ENCODE measurements at places on chromosomes 5 and 9.
A peak's percentile ranks its signal among the peaks of the same experiment; 100 is the strongest.

GRCh38 chr5:132099076-132099748 lies 25.6 kb downstream of the CSF2 start:
- DNase-seq, result no peak

- no peak for DNase-seq
These were observed 53.2 kb downstream of the HRH2 start for GRCh38 chr5:175711031-175711430.

GRCh38 chr5:155799308-155799707 lies 527.7 kb upstream of the SGCD start:
- no peak for DNase-seq

- DNase-seq, result no peak
These were observed 11.7 kb downstream of the KCNV2 start for GRCh38 chr9:2729003-2729402.

- no peak for DNase-seq
These were observed 99.4 kb downstream of the OXCT1 start for GRCh38 chr5:41770799-41771198.

DNA sequence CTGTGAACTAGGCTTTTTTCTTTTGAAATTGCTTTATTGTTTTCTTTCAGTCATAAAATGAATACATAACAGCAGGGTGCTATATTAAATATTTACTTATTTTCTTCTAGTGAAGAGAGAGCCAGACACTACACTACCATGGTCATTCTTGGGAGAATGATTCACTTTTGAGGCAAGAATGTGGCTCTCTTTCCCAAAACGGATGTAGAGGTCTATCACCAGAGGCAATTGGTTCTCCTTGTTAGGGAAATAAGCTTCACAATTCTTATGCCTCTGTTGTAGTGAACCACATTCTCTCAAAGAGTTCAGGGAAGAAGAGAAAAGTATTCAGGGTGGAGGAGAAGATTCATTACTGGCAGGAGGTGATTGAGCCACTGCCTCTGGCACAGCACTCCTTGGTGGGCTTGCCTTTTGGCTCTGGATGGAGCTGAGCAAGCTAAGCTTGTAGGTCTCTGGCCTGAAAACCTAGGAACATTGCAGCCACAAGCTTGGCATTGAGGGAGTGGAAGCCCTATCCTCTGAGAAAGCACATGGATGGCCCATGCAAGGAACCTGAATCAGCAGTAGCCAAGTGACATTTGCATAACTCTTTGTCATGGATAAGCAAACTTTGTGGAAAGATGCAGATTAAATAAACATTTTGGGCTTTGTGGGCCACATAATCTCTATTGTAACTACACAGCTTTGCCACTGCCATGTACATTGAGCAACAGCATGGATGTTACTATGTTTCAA lies 179.0 kb upstream of the TNC start:
- no peak for DNase-seq

GRCh38 chr9:3912280-3912679 lies 386.5 kb upstream of the RFX3 start:
- DNase-seq, result no peak

DNA sequence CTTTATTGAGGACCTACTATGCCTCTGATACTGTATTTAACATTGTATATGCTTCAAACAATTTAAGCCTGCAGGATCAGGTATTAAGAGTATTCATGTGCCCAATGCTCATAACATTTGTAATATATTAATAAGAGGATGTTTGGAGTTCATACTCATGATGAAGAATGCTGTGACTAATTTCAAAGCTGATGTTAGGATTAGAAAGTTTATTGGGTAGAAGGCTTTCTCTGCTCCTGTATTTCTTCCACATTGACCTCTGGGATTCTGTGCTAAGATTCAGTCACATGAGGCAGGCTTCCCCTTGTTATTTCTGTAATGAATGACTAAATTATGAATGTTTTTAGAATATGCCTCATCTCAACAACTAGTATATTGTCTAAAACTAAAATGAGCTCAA lies 456.4 kb downstream of the NFIB start:
- no peak for DNase-seq

DNA sequence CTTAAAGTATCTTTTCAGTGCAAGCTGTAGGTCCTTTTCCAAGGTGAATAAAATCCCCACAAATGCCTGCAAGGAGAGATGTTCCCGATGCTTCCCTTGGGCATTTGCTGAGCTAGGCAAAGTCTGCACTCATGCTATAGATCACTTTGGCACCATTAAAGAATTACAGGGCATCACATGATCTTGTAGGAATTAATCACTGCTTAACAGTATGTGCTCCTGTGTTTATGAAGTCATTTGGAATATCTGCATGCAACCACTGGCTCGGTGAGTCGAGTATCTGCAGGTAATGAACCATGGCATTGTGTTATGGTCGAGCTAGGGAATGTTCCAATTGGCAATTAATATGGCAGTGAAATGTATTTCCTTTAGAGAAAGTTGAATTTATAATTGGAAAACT lies 615.1 kb downstream of the TLE1 start:
- DNase-seq, result no peak

GRCh38 chr9:94951324-94952135 lies 225.0 kb downstream of the AOPEP start:
- no peak for DNase-seq

- no peak for DNase-seq
These were observed 86.1 kb downstream of the ARL15 start for GRCh38 chr5:54224103-54224826.

DNA sequence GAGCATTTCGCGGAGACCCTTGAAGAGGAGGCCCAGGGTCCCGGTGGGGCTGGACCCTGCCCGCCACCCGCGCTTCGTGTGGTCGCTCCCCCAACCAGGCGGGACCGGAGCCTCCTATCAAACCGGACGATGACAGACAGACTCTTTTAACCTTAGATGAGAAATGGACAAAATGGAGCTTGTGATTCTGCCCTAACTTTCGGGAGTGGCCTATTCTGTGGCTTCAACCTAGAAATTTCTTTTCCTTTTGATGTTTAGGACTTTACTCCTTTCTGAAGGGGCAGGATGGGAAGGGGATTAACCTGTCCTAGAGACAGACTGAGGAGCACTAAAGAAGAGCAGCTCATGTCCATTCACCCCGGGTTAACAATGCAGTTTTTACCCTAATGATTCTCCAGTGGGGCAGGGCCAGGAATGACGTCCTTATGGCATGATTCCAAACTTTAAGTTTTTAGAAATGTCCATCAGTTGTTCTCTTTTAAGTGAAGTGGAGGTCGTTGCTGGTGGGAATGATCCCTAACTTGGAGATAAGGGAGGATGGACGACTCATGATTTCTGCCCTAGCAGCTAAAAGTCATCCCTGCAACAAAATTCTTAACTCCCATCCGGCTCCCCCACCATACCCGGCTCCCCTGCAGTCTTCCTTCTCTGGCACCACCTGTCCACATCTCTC lies 1.0 kb downstream of the NIPSNAP3A start:
- DNase-seq, result no peak

- no peak for DNase-seq
These were observed 73.6 kb upstream of the ZNF622 start for GRCh38 chr5:16539169-16539666.

GRCh38 chr5:142547445-142548380 lies 138.2 kb downstream of the FGF1 start:
- DNase-seq, result no peak

GRCh38 chr5:40882291-40882690 lies 27.0 kb upstream of the C7 start:
- no peak for DNase-seq

DNA sequence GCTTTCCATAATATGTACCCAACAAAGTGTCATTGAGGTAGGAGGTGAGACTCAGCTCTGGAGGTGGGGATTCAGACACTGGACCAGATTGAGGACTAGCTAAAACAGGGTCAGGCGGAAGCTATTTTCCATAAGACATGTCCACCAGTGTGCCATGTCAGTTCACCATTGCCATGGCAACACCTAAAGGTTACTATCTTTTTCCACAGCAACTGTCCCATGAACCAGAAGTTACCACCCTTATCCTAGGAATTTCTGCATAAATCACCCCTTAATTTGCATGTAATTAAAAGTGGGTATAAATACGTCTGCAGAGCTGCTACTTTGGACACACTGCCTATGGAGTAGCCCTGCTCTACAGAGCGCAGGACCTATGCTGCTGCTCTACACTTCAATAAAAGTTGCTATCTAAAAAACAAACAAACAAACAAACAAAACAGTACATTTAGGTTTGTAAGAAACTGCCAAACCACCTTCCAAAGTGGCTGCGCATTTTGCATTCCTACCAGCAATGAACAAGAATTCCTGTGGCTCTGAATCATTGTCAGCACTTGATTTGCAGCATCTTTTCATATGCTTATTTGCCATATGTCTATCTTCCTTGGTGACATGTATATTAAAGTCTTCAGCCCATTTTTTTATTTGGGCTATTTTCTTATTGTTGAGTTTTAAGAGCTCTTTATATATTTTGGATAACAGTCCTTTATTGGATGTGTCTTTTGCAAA lies 18.0 kb upstream of the TRIM32 start:
- no peak for DNase-seq

GRCh38 chr5:180639741-180640610 lies 9.4 kb downstream of the FLT4 start:
- DNase-seq, result no peak

GRCh38 chr9:14245901-14246525 lies 67.9 kb downstream of the NFIB start:
- DNase-seq, result no peak

GRCh38 chr9:131810351-131811170 lies 70.7 kb upstream of the RAPGEF1 start:
- DNase-seq, result no peak

DNA sequence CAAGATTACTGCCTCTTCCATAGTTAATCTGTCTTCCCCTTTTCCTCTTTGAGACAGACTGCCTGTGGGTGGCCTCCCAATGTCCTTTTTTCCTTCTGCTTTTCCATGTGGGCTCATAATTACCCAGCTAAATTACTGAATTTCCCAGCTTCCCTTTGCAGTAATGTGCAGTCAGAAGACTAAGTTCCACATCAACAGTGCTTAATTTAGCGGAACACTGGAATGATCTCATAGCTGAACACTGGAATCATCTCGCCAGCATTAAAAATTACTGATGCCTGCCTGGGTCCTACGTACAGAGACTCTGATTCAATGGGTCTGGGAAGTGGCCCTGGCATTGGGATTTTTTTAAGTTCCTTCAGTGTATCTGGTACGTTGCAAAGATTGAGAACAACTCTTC lies 84.3 kb downstream of the DNAH5 start:
- DNase-seq, result no peak

- no peak for DNase-seq
These were observed 527.5 kb upstream of the ARRDC3 start for GRCh38 chr5:91910655-91911054.

DNA sequence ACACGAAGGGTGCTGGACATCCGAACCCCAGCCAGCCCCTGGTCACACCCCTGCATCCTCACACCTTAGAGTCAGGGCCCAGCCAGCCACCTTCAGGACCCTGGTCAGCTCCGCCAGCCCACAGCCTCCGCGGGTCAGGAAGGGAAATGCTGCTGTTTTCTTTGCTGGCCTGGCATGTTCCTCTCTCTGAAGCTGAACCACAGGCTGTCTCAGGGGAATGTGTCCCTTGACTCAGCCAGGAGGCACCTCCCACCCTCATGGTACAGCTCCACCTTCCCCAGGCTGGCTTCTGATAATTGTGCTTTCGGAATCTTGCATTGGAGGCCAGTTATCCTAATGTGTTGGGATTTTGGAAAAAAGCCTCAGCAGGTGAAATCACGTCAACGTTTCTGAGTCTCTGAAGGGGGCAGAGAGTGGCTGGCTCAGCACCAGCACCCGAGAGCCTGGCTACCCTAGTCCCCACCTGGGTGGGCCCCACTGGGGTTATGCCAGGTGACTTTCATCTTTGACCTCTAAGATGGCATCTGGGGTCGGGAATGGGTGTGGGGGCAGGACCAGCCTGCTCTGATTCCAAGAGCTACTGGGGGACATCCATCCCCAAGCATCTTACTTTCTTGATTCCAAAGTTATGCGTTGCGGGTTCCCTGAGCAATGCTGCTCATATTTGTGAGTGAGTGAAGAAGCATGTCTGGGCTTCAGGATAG lies 9.8 kb upstream of the OLFM1 start:
- no peak for DNase-seq

GRCh38 chr5:125160787-125161502 lies 414.5 kb upstream of the ZNF608 start:
- no peak for DNase-seq

DNA sequence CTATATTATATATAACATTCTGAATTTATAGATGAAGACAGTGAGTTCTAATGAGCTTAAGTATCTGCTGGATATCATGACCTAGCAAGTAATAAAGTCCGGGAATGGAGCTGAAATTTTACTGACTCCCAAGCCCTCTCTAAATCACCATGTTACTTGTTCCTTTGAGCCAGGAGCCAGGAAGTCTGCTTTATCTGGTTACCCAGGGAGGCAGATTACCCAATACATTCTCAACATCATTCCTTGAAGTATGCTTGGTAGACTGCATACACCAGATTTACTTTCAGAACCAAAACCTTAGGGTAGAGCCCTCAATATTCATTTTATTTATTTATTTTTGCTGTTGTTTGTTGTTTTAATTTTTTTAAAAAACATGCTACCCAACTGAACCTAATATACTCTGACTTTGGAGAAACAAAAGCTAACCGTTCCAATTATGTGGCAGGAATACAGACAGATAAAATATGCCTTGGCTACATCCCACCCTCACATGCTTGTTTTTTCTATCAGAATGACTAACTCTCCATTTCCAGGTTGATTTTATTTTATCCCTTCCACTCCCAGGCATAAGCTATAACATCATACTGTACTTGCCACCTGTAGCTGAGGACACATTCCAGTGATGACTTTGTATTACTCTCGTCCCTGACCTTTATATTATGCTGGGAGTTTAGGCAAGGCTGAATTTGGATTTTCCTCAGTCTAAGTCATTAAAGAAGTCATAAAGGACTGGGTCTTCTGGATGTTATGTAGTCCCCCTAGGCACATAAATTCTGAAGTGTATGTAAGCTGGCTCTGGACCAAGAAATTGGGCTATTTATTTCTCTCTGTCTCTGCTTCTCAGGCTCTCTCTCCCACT lies 82.0 kb downstream of the YIPF5 start:
- DNase-seq, result no peak

DNA sequence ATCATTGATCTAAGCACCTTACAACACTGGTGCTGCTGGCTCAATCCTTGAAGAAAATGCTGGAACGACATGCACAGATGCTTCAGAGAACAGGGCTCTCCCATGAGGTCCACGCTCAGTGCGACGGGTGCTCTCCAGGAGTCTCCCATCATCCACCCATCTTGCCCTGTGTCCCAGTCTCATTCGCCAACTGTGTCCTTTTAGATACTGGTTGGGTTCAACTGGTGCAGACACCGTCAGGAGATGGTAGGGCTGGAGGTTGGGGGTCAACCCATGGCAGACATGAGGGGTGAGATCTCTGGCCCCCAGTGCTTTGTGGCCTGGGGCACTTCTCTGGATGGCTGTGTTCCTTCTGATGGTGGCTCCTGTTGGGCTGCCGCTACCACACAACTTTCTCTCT lies 1.6 kb upstream of the OBP2B start:
- DNase-seq, result no peak

DNA sequence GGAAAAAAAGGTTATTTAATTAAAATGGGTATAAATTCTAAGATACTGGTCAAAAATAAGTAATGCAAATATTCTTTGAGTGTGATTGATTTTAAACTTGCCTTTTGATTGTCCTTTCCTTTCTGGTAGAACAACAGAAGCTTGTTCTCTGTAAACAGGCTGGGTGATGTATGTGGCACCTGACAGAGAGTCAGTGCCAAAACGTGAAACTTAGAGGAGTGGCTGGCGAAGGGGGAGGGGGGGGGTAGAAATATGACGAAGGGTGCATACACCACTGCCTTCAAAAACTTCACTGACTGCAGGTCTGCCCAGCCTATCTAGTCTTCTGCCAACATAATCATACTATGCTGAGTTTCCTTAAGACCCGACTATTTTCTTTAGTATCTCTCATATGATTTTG lies 629.8 kb upstream of the SEMA6A start:
- DNase-seq, result no peak

- DNase-seq, result peak; percentile 45
These were observed 1.0 kb downstream of the ANKH start for GRCh38 chr5:14870337-14871213.

Measured in germinal center (tissue), 1 donor.